ENCODE measurements at places on chromosomes 6 and 20.

DNA sequence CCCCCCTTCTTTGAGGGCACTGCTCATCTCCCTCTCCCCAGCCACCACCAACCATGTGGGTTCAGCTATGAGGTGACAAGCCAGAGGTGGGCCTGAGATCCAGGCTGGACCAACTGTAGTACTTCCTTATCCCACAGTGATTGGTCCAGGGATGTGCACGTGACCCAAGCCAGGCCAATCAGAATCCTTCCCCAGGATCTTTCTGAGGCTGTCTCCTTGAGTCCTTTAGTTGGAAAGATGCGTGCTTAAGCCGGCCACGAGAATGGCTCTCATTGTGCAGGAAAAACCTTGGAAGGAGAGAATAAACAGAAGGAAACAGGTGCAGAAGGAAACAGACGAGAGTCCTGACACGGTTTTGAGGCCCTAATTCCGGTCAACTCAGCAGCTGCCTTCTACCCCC is 39.2 kb downstream of the ZC3H12D start:
- no peak for DNase-seq

GRCh38 chr20:55977690-55978459 is 27.4 kb downstream of the CBLN4 start:
- DNase-seq: no peak

DNA sequence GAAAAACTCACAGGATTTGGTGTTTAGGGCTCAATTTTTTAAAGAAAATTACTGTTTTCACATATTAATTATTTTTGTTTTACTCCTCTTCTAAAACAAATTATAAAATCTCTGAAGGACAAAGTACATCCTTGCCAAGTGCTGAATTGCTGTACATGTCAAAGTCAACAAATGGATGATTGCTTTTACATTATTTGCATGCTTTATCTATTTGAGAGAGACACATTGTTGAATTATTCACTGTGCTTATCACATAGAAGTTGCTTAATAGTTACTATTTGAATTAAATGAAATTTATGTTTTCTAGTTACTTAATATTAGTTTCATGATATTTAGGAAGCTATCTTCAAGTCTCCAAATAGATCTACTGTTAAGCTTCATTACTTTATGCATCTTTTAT is 318.6 kb upstream of the PTCHD4 start:
- no peak for DNase-seq

GRCh38 chr6:20565342-20565741 is 31.1 kb downstream of the CDKAL1 start:
- no peak for DNase-seq

DNA sequence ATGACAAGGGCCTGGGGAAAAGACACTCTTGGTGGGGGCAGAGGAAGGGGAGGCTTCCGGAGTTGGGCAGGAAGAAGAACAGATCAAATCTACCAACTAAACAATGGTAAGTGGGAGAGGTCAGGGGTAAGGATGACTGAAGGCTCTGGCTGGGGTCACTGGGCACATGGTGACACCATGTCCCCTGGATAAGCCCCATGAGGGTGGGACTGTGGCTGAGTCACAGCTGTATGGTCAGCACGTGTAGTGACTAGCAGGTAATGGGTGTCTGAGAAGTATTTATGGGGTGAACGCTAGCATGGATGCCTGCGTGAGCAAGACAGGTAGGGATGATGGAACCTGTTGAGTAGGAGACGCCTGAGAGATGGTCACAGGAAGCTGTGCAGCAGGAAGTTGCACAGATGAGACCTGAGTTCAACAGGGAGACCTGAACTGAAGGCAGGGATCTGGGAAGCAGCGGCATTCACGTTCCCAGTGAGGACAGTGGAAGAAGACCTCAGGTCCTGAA is 64.5 kb upstream of the SNX9 start:
- DNase-seq: no peak

- DNase-seq: no peak
Observed at GRCh38 chr20:55561259-55561658, 444.1 kb downstream of the CBLN4 start.

DNA sequence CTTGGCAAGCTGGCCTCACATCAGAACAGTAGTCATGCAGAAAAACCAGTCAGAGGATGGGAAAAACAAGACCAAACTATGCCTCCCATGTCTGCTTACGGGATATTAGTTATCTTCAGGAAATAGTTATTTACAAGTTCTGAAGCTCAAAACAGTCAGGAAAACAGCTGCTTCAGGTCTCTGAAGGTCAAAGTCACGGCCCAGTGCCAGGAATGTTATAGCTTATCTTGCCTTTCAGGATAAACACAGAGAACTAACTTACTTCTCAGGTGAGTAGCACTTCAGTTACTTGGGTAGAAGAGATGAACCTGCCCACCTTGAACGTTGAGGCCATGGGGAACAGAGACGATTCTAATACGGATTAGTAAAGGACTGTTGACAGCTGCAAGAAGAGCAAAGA is 310.7 kb downstream of the KIF16B start:
- peak; percentile 27 for DNase-seq

GRCh38 chr20:58963060-58963584 is 17.9 kb upstream of the NELFCD start:
- no peak for DNase-seq

- DNase-seq: no peak
Observed at GRCh38 chr6:22445946-22446345, 123.4 kb upstream of the HDGFL1 start.

DNA sequence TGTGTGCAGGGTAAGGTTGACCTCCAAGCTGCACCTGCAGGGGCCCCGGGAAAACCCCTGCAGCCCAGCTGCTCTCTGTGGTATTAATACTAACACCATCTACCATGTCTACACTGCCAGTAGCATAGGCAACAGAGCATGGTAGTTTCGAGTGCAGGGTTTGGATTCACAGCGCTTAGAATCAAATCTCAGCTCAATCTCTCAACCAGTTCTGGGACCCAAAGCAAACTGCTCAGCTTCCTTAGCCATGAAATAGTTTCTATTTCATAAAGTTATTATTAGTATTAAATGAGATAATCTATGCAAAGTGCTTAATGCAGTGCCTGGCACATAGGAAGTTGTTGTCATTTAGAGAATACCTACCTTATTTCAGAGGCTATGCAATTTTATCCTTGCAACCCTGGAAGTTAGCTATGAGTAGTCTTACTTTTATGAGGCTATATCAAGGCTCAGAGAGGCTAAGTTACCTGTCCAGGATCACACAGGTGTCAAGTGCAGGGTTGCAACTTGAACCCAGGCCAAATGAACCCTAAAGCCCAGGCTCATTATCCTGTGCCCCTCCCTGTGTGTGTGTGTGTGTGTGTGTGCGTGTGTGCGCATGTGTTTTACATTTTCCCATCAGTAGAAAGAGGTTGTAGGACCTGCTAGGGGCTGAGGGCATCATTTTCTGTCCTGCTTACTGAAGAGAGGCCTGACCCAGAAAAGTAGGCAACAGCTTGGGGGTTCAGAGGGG is 27.6 kb upstream of the MRPS18A start:
- DNase-seq: no peak

GRCh38 chr6:776528-776931 is 83.6 kb upstream of the EXOC2 start:
- DNase-seq: no peak

All from islet precursor cell (in vitro differentiated cells).